Activated CD8-positive, alpha-beta memory T cell treated with anti-CD3 and anti-CD28 coated beads for 1 hour (primary cell): ENCODE measurements at places on chromosomes 3 and 15.

DNA sequence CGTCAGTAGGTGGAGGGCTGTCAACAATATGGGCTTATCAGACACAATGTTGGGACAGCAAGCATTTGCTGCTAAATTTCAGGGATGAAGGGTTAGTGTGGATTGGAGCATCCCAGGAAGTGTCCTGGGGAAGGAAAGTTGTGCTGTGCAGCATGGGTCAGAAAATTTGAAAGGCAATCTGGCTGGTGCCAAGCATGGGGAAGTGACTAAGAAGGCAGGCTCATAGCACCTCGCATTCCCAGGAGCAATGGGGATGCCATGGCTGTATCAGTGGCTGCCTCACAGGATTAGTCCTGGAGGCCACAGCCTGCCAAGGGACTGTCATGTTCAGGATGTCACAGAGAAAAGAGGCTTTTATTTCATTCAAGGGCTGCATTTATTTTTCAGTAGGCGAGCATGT is 322.4 kb upstream of the TRIM42 start:
- no peak for DNase-seq

DNA sequence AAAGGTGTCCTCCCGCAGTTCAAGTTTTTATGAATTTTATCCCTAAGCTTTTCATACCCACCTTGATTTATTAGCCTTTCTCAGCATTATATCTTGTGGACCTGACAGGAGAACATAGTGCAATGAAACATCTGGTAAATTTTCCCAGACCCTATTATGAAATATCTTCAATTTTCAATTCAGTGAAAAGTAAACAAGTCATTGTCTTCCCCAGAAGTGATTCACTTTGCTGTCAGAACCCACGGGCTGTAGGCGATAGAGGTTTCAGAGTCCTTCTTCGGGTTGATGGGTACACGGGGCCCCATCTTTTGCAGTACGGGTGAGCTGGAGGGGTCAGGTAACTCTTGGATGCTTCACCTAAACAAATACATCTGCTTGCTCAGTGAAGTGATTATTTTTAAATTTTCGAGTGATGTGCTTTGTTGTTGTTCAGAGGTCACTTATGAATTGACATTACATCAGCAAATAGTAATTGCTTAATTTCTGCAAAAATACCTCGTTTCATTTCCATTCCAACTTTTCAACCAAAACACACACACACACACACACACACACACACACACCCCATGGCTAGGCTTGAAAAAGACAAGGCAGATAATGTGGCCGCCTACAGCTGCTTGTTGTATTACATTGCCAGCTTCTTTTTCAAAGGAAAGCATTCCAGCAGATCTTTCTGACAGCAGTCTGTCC is 102.9 kb downstream of the SEMA6D start:
- DNase-seq, result no peak

- no peak for DNase-seq
Measured at GRCh38 chr3:141894524-141895176, 18.2 kb downstream of the ATP1B3 start.

DNA sequence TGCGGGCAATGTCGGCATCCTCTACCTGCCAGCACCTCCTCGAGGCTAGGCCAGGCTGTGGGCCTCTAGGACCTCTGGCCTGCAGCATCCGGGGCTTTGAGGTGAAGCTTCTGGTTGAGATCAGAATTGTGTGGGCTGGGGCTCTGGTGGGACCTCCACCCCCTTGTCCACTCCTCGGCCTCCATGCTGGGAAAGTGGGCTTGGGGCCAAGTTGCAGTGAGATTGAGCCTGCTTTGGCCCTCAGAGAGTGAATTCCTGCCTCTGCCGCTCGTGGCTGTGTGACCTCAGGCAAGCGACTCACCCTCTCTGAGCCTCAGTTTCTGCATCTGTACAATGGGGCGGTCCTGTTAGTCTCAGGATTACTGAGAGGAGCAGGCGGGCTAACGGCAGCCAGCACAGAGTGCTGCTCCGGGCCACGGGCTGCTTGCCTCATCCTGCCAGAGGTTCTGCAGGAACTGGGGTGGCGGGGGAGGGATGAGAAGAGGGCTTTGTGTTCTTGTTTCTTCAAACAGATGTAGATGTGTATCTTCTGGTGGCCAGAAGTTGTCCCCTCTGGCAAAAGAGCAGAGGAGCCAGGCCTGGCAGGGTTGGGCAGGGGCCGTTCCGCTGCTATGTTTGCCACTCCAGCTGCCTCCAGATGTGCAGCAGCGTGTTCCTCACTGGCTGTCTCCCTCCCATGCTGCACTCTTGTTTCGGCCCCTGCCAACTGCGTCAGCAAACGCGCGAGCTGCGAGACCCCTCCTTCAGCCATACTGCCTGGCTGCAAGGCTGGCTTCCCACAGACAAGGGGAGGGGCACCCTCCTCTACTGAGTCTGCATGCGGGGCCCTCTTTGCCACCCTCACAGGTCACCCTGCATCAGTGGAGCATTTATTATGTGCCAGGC is 33.7 kb downstream of the FBLN2 start:
- no peak for DNase-seq

- DNase-seq, result no peak
Measured at GRCh38 chr3:131948806-131949205, 86.0 kb downstream of the CPNE4 start.

DNA sequence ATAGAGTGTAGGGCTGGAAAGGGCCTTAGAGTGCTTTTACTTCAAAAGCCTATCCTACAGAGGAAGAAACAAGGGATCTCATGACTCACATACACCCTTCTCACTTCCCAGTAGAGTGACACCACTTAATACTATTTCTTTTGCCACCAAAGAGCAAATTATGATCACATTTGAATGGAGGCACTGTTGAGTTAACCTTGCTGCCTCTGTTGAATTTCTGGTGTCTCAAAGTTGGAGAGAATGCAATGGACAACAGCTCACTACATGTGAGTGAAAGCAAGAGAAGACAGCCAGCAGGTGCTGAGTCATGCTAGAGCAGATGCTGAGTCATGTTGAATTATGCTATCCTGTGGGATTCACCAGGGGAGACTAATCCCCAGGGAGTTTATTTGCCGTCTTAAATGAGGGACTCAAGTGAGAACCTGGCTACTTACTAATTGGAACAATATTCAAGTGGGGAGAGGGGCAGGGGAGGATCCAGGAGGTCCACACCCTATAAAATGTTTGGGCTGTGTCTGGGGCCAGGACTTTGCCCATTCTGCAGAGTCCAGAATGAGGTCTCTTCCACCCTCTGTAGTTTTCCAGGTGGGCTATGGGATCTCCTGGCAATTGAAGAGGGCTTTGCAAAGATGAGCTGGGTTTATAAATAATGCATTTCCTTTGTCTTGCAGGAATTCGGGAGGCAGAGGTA is 35.8 kb downstream of the ST8SIA2 start:
- no peak for DNase-seq

GRCh38 chr3:45677033-45677446 is 12.2 kb upstream of the SACM1L start:
- no peak for DNase-seq

DNA sequence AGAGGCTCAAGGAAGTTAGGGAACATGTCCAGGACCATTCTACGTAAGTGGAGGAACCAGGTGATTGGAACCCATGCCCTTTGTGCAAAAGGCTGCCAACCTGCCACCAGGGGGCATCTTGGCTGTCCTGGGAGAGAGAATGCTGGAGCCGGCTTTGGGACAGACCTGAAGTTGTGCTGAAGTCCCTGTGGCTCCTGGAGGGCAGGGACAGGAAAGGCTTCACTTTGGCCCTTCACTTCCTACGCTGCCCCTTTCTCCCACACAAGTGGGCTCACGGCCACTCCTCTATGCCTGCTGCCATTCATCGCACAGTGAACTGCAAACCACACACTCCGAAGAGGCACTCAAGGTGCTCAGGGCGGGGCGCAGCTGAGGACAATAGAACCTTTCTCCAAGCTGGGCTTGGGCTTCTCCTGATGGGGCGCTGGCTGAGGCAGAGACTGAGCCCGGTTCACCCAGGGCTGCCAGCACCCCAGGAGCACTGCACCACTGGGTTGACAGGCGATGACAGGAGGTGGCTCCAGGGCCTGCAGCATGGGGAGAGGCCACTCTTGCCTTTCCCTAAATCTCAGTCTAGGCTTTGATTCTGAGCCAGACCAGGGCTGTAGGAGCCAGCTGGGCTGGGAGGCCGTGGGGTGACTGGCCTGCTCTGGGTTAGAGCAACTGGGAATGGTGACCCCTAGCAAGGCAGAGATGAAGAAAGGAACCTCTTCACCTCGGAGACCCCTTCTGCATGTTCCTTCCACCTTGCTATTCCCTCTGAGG is 8.4 kb downstream of the SHF start:
- DNase-seq, result peak; percentile 44

DNA sequence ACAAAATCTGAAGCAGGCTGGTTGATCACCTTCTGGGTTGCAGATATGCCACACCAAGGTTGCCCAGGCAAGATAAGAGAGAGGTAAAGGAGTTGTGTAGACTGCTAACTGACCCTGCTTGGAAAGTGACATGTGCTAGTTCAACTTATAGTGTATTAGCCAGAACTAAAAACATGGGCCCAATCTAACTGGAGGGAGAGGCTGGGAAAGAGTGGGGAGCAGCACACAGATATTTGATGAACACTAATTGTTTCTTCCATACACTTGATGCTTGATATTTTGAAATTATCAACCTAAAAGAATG is 55.1 kb upstream of the ADGRG7 start:
- no peak for DNase-seq

DNA sequence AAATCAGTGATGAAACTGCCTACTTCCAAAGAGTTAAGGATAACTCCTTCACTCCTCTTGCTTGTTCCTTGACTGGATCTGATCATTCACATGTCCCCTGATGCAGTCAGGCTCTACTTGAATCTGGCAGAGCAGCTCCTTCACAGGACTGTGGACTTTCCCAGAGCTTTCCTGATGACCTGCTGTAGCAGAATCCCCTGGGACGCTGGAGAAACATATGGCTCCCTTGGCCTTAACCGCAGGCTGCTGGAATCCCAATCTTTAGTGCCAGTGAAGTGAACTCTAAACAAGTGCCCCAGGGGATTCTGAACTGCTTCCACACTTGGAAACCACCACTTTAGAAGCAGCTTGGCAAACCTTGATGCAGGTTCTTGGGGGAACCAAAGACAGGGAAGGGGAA is 217.8 kb downstream of the CHST2 start:
- no peak for DNase-seq

- no peak for DNase-seq
Measured at GRCh38 chr3:101970212-101970611, 120.9 kb downstream of the NFKBIZ start.

GRCh38 chr3:195708626-195709481 is 11.9 kb upstream of the MUC20 start:
- DNase-seq, result no peak

DNA sequence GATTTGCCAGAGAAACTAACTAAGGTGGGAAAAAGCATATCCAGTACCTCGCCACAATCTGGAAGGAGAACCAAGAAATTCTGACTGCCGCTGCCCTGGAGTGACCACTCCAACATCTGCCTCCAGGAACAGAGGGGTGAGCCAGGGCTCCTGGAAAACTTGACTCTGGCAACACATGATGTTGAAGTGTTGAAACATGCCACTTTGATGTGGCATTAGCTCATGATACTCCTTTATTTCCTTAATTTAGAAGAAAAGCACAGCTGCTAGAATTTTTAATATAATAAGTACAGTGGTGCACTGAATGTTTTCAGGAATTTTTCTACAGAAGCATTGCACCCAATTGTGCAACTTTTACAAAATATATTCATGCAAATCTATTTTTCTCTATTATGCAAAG is 109.9 kb upstream of the BCL6 start:
- DNase-seq, result no peak

GRCh38 chr15:40902605-40903561 is 8.6 kb downstream of the VPS18 start:
- DNase-seq, result no peak

GRCh38 chr3:13748276-13748879 is 131.5 kb downstream of the WNT7A start:
- no peak for DNase-seq

DNA sequence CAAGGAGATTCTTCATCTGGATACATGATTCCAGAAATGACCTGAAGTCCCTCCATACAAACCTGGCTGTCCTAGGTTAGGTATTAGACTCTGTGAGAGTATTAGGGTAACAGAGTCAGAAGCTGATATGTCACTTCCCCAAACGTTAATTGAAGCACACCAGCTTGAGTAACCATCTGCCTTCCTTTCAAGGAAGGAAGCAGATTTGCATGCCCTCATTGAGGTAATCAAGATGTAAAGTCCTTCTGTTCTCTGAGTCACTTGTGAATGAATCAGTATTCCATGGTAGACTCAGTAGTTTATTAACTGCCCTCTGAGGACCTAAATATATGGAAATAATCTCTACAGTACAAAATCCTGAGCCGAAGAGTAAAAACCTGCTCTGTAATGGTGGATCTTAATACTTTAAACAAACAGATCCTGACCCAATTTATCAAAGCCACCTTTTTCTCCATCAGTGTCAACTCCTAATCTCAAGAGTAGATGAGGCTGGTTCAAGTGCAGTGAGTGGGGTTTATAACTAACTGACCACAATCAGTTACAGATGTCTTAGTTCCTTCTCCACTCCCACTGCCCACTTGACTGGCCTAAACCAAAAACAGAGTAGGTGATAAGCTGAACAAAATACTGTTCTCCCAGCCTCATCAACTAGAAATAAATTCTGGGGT is 246.2 kb upstream of the CHRM5 start:
- no peak for DNase-seq

GRCh38 chr3:35658686-35659085 is 19.4 kb downstream of the ARPP21 start:
- no peak for DNase-seq

- DNase-seq, result no peak
Measured at GRCh38 chr15:74317820-74318375, 49.5 kb downstream of the CYP11A1 start.

DNA sequence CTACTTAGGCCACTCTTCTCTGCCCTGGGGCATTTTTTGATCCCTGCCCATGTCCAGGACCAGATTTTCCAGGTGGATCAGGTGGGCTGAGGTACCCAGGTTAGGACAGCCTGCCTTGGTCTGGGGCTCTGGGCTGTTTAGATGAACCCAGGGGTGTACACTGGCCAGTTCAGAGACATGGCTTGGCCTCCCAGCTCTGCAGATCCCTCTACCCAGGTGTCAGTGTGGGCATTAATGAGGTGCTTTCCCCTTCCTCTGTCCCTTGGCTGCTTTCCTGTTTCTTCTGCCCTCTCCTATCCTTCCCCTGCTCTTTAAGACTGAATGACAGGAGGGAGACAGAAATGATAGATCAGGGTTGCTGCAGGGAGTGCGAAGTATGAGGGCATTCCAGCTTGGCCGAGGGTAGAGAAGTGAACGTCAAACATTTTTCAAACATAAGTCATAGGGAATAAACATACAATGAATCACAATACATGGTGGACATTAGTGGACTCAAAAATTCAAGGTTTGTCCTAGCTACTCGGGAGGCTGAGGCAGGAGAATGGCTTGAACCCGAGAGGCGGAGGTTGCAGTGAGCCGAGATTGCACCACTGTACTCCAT is 30.5 kb downstream of the RTP1 start:
- no peak for DNase-seq

GRCh38 chr15:84967380-84967779 is 14.3 kb upstream of the PDE8A start:
- no peak for DNase-seq
